ENCODE measurements at places on chromosomes 6 and 20. TPM values are rescaled to one million over a fixed set of nuclear protein-coding genes. Genes with fewer than 3 reads are reported as not detected.

- no peak for DNase-seq
Observed at GRCh38 chr6:16450821-16451220, 212.4 kb downstream of the GMPR start.

APMAP gene
- 64.6 TPM for total RNA-seq

DNA sequence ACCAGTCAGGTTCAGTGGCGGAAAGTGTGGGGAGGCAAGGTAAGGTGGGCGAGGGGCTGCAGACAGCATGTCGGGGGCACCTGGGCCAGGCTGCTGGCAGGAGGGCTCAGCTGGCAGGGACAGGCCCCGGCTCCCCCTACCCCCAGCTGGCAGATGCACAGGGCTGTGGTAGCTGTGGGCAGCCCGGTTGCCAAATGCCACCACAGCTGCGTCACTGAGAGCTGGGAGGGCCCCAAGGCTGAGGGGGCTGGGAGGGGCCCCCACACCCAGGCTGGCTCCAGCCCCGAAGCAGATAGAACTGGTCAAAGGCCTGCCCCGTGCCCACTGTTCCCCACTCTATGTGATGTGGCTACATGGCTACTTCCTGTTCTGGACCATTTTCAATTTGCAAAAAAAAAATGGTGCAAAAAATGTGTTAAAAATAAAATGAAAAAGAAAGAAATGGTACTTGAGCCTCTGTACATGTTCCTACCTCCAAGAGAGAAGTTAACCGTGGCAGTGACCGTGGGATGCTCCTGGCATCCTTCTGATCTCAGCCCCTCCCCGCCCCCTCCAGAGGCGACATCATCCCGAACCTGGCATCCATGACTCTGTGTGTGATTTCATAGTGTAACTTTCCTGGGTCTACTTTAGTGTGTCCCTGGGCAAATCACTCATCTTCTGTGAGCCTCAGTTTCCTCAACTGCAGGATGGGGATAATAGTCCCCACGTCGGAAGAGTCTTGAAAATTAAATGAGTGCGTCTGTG, 64.4 kb downstream of the UBE2V1 start:
- DNase-seq: peak; percentile 54

PLN gene
- not detected for total RNA-seq

GSTA3 gene
- not detected for total RNA-seq

DNA sequence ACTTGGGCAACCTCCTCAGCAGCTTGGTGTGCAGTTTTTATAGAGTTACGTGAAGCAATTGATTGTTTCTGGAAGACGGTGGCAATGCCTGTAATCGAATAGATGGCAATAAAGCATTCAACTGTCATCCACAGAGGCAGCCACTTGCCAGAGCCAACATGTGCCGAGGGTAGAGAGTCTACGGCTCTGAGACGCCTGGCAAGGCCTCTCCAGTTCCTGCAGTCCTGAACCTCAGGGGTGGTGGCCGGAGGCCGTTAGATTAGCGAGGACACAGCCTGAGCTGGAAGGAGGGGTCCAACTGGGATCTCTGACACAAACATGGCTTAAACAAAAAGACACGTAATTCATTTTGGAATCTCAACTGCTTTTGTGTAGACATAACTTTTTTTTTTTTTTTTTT, 775 bp upstream of the TTLL2 start:
- DNase-seq: no peak

- DNase-seq: no peak
Observed at GRCh38 chr6:170108456-170108855, 182.4 kb downstream of the DLL1 start.

LBP gene
- not detected for total RNA-seq

DNA sequence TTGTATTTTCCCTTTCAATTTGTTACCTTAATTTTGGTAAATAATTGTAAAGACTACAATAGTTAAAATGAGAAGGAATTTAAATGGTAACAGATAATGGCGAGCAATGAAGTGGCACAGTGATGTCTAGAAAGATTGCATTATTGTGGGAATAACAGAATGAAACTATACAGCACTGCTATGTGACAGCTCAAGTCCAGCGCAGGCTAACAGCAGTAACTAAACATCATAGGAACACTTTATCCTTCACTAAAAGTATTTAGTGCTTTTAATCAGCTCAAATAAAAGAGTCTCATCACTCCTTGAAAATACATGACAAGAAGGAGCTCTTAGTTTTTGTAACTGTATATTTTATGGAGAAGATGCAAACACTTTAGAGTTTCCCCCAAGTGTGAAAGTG, 190.8 kb downstream of the TENT5A start:
- no peak for DNase-seq

DNA sequence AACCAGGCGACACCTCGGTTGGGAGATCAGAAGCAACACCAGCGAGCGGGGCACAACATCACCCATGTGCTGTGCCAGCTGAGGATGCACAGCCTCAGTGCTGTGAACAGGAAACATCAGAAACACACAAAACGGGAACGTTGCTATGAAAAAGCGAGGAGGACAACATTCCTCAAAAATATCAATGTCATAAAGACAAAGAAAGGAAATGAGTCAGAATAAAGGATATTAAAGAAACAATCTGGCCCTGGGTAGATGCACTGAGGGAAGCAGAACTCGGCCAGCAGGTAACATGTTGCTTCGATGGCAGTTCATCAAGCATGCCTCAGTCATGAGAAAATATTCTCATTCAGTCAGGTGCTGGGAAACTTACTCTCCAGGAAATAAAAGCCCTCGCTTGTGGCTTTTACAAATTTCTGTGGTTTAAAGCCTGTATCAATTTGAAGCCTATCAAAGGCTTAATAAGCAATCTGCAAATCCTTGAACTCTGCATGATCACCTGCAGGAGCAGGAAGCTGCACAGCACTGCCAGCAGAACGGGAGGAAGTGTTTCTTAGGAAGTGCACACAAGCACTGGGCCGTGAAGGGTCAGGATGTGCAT, 77.5 kb downstream of the GINS1 start:
- DNase-seq: no peak

SLC17A2 gene
- total RNA-seq: not detected

NOX3 gene
- total RNA-seq: not detected

DNA sequence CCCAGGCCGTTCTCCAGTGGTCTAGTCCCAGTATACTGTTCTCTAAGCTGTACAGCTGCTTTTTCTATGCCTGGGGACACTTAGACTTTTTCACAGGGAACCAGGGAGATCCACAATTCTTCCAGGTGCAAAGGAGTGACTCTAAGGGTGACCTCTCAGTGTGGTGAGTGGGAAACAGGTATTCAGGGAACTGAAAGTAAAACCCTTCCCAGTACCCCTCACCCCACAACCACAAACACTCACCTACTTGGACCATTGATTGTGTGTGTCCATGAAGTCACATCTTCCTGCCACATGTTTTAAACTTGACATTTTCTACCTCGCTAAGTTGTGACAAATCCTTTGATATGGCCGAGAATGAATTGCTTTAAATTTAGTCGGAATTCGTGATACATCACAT, 183.6 kb downstream of the CLIC5 start:
- no peak for DNase-seq

DNA sequence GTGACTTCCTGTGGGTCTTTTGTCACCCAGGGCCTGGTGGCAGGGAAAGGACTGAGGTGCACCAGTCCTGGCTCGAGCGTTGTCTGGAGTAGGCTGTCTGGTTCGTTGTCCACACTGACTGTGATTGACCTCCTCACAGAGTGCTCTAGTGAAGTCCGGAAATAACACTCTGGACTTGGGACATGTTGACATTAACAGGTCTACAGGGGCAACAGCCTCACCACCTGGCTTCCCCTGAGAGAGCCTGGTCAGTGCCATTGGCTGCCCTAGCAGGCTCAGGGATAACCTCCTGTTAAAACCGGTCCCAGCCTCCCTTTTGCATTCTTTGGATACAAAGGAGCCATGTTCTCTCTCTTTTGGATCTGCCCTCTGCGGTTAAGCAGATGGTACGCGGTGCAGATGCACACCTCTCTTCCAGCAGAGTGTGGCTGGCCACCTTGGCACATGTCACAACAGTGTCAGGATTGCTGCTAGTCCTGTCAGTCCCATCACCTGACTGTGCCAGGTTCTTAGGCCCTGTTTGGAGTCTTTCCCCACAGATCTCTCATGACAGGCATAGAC, 46.2 kb downstream of the CDS2 start:
- DNase-seq: no peak

- DNase-seq: no peak
Observed at GRCh38 chr6:131470534-131470933, 102.5 kb upstream of the ARG1 start.

- no peak for DNase-seq
Observed at GRCh38 chr6:83868639-83869038, 9.2 kb downstream of the CYB5R4 start.
